ENCODE measurements at places on chromosomes 3 and 15. TPM values are rescaled to one million over a fixed set of nuclear protein-coding genes. Genes with fewer than 3 reads are reported as not detected.

- no peak for DNase-seq
These were observed 614.8 kb upstream of the ZNF717 start for GRCh38 chr3:76400141-76400540.

Gene TMEM266
- 2.8 TPM for total RNA-seq

Gene EFHB
- 0.99 TPM for total RNA-seq

DNA sequence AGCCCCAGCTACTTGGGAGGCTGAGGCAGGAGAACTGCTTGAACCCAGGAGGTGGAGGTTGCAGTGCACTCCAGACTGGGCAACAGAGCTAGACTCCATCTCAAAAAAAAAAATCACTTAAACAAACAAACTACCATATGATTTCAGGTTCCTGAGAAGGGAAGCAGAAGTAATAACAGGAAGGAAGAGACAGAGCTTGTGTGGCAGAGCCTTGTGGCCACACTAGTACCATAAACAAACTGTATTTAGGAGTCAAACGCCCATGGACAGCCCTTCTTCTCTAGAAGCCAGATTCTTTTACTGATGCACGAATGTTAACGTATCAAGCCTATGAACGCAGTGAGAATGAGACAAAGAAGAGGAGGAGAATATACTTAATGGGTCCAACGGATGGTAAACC lies 12.0 kb downstream of the MTMR10 start:
- no peak for DNase-seq

Gene CHAC1
- total RNA-seq: 5.8 TPM

Gene BLM
- 3.7 TPM for total RNA-seq

Gene GMNC
- not detected for total RNA-seq

Gene SLC9C1
- total RNA-seq: 0.20 TPM

DNA sequence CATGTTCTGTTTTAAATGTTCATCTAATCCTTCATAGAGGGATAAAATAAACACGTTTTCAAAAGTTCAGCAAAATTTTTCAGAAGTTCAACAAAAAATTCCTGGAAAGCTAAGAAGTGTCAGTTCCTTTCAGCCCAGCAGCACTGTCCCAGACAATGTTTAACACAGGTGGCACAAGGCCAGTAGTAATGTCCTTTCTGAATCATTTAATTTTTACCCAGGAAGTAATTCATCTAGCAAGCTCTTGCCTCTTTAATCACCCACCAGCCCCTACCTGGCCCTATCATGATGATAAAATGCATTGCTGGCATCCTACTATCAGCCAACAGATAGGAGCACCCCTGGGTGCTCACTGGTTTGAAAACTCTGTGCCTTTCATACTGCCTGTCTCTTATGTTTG lies 627.1 kb upstream of the ADAMTS9 start:
- DNase-seq: no peak

DNA sequence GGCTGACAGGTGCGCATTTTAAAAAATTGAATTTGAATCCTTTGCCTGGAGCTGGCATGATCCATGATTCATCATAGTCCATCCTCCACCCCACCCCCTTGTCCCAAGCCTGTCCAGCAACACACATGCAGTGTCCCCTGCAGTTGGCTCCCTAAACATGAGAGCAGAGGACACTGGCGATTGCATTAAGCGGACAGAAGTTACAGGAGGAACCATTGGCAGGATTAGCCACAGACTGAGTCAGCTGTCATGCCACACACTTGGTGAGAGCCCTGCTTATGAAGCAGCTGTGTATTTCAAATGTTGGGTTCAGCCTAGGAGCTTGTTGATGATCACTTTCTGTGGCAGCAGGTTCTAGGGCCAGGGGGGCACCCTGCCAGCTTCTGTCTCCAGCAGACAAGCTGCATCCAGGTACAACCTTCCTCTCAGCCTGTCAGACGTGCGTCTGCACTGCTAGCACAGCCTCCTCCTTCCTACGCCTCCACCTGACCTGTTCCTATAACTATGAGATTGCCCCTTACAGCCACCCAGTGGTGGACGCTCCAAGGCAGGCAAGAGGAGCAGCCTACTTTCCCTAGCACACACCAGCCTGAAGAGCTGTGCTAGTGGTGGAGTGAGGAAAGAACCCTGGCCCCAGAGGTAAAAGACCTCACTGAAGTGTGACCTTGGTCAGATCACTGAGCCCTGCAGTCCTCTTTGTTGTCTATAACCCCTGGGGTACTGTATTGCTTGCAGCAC lies 121.9 kb downstream of the SLCO3A1 start:
- no peak for DNase-seq

GRCh38 chr15:94145046-94145445 lies 86.3 kb upstream of the MCTP2 start:
- DNase-seq: no peak

DNA sequence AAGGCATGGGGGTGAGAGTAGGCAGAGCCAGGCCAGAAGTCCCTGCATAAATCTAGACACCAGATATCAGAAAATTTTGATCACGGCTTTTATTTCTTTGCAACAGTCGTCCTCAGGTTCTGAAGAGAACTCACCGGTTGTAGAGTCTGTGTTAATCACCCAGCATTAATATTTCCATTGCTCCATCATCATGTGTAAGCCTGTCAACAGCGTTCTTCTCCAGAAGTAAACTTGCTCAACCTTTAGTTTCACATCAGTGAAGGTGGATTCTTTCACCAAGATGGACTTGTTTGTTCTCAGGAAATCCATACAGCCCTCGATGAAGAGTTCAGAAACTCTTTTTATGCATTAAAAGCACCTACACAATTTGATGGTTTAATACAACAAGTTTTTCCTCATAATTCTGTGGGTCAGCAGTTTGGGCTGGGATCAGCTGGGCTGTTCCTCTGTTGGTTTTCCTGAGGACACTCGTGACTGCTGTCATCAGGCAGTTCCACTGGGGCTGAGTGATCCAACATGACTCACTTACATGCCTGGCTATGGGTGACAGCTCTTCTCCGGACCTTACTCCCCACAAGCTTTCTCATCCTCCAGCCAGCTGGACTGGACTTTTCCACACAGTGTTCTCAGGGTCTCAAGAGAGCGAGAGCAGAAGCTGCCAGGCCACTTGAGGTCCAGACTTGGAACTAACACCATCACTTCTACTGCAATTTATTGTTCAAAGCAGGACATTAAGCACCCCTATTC lies 303.4 kb downstream of the ZNF621 start:
- no peak for DNase-seq

GRCh38 chr3:150407808-150408220 lies 284 bp upstream of the TSC22D2 start:
- DNase-seq: no peak

- DNase-seq: no peak
These were observed 346.5 kb upstream of the CNTN4 start for GRCh38 chr3:1752205-1752604.

GRCh38 chr3:194139814-194140391 lies 4.0 kb downstream of the HES1 start:
- DNase-seq: no peak

Gene SLC24A5
- 0.50 TPM for total RNA-seq

Gene SNX4
- total RNA-seq: 40.1 TPM

Gene OXSM
- 8.6 TPM for total RNA-seq

Gene NAALADL2
- total RNA-seq: 9.9 TPM
